Stimulated activated CD4-positive, alpha-beta T cell treated with anti-CD3 and anti-CD28 coated beads, Interleukin-1b, Interleukin-23, amount 100 ng/mL, for 48 hours (primary cell): ENCODE measurements at places on chromosomes 3 and 15.

DNA sequence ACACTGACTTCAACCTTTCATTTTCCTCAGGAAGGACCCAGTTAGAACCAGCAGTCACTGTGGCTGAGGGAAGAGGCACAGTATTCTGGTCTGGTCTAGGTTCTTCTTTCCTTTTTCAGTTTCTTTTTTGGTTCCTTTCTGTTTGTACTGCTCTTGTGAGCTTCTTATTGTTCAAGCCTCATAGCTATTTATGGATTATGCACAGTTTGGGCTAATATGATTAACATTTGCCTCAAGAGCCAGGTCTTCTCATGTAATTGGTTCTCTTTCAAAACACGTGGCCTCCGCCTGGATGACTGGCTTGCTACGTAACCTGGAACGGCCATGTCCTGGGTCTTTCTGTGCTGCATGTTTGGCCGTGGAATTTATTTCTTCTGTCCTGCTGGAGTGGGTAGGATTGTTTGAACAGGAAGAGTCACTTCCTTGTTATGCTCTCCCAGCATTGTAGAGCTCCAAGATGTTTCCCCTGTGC, 43.3 kb downstream of the RBMS3 start:
- no peak for DNase-seq

GRCh38 chr15:38479756-38480155, 25.8 kb downstream of the FAM98B start:
- no peak for DNase-seq

GRCh38 chr3:38084334-38085310, 45.6 kb downstream of the DLEC1 start:
- DNase-seq = peak; percentile 20

DNA sequence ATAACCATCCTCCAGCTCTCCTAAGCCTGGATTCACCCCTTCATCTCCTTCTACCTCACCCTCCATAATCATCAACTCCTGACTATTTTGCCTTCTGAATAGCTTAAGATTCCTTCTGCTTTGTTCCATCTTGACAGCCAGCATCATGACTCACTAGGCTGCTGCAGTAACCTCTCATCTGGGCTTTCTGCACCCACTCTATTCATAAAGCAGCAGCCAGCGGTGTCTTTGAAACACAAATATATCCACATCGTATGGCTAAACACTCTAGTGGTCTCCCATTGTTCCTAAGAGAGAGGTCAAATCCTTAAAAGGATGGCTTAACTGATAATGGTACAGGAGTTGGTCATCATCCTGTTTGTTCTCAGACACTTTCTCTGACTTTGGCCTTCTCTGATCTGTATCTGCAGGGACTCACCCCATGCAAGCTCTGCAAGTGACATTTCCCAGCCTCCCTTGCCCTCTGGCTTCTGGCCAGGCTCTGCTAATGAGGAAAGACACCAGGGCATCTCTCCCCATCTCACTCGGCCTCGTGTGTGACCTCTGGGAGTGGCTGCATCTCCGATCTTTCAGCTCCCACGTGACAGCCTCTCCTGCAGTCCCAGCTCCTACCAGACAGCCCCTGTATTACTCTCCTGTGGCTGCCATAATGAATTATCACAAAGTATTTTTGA, 6.2 kb downstream of the GRK7 start:
- no peak for DNase-seq

GRCh38 chr3:66803206-66803605, 194.9 kb upstream of the KBTBD8 start:
- no peak for DNase-seq

GRCh38 chr15:62362608-62363007, 197.5 kb upstream of the C2CD4B start:
- no peak for DNase-seq

GRCh38 chr15:93257920-93258319, 168.9 kb upstream of the RGMA start:
- DNase-seq = no peak

- DNase-seq = no peak
Measured at GRCh38 chr15:88479169-88479568, 11.7 kb downstream of the MRPS11 start.
